ENCODE measurements at places on chromosomes 2 and 18.

GRCh38 chr2:26195040-26195984 lies 22.4 kb downstream of the GAREM2 start:
- H3K4me3 ChIP-seq: no peak overlapping the region
- H3K27ac ChIP-seq: no peak overlapping the region
- no peak for DNase-seq
- no peaks in the 10 kb centered on the region for H3K4me1 ChIP-seq

DNA sequence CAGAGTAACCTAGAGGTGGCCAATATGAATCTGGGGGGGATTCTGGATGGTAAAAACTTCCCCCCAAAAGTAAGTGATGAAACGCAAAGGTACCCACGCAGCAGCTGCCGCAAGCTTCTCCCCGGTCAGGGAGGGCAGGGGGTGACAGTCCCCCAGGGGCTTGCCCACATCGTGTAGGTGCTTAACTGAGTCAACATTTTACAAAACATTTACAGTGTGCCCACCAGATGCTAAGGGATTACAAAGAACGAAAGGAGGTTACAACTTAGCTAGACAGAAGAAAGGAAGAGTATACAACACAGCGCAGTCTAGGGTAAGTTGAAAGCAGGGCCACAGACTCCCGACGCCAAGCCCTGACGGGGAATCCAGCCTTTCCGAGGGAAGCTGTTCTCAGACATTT lies 45.6 kb downstream of the LPIN2 start:
- H3K36me3 ChIP-seq: peaks cover 4% of the 10 kb centered on the region
- H3K27ac ChIP-seq: no peak overlapping the region
- peaks cover 13% of the 10 kb centered on the region for H3K4me1 ChIP-seq
- no peak overlapping the region for H3K4me3 ChIP-seq
- no peaks in the 10 kb centered on the region for H3K27me3 ChIP-seq
- no peak for DNase-seq

GRCh38 chr2:64697297-64698176 lies 43.8 kb upstream of the SERTAD2 start:
- no peaks in the 10 kb centered on the region for H3K27me3 ChIP-seq
- no peak overlapping the region for H3K4me3 ChIP-seq
- H3K36me3 ChIP-seq: no peaks in the 10 kb centered on the region
- H3K4me1 ChIP-seq: peaks cover 16% of the 10 kb centered on the region
- no peak overlapping the region for H3K27ac ChIP-seq

GRCh38 chr2:47119001-47119400 lies 36.1 kb downstream of the STPG4 start:
- H3K36me3 ChIP-seq: no peaks in the 10 kb centered on the region
- peak; percentile 89 for DNase-seq
- no peak overlapping the region for H3K4me3 ChIP-seq

DNA sequence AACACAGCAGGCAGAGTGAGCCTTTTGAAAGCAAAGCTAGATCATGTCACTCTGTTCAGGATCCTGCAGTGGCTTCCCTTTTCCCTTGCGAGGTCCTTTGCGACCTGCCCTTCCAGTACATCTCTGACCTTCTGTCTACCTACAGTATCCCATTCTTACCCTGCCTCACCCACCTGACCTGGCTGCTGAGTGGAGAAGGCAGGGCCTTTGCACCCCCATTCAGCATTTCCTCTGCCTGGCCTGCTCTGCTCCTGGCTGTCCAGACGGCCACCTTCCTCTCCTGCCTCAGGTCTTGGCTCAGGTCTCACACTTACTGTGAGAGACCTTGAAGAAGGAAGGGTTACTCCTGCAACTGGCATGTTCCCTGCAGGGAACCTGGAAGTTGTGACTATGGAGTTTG lies 77.4 kb downstream of the MAPRE2 start:
- H3K36me3 ChIP-seq: no peaks in the 10 kb centered on the region
- no peak for DNase-seq
- no peak overlapping the region for H3K4me3 ChIP-seq
- peaks cover 9% of the 10 kb centered on the region for H3K4me1 ChIP-seq
- no peaks in the 10 kb centered on the region for H3K27me3 ChIP-seq
- no peak overlapping the region for H3K27ac ChIP-seq

DNA sequence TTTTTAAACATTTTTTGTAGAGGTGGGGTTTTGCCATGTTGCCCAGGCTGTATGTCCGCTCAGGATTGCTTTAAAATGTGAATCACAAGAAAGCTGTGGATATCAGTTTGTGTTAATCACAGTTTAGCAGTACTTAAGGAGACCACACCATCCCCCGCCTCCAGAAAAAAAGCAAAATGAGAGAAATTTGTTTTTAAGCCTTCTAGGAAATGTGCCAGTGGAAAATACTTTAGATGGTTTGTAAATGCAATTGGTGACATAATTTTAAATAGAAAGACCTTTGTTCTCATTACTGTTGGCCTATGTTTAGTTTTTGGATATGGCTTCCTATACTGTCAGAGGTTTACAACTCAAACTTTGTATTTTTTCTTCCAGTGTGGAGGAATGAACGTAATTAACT lies 27.0 kb downstream of the GCA start:
- no peak overlapping the region for H3K4me3 ChIP-seq
- H3K27me3 ChIP-seq: no peaks in the 10 kb centered on the region
- no peaks in the 10 kb centered on the region for H3K36me3 ChIP-seq
- no peaks in the 10 kb centered on the region for H3K4me1 ChIP-seq
- H3K27ac ChIP-seq: no peak overlapping the region
- no peak for DNase-seq

- no peak for DNase-seq
- H3K36me3 ChIP-seq: no peaks in the 10 kb centered on the region
- no peaks in the 10 kb centered on the region for H3K27me3 ChIP-seq
- H3K4me3 ChIP-seq: no peak overlapping the region
- no peak overlapping the region for H3K27ac ChIP-seq
Observed at GRCh38 chr2:1986598-1986997, 242.3 kb upstream of the PXDN start.

DNA sequence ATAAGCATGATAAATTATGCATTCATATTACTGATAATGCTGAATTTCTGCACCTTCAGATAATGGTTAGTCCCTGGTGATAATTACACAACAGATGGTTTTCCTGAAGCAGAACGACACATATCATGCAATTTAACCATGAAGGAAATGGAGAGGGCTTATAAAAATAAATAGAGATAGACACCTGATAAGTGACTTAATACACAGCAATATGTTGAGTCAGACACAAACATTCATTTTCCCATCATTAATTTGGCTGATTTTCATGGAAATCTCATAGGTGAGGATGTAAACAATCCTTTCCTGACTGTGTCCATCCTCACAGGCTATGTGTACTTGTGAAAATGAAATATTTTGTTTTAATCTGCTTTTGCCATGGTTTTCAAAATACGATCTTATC lies 36.9 kb upstream of the DSEL start:
- peak; percentile 31 for DNase-seq
- H3K4me1 ChIP-seq: no peaks in the 10 kb centered on the region
- H3K27me3 ChIP-seq: no peaks in the 10 kb centered on the region

DNA sequence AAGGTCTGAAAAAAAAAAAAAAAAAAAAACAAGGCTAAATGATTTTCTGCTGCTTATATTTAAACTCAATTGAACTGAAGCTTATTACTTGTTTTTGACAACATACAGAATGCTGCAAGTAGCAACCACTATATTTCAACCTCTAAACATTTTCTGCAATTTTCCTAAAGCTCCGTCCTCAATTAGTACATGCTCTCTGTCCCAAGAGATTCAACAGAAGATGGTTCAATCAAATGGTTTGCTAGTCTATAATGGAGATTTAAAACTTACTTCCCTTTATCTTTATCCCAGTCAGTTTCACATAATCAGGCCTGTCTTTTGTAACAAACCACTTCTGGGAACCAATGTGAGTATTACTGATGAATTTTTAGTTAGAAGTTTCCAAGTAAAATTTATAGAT lies 485.1 kb upstream of the CDH7 start:
- DNase-seq: no peak
- H3K27me3 ChIP-seq: no peaks in the 10 kb centered on the region
- no peaks in the 10 kb centered on the region for H3K36me3 ChIP-seq
- H3K4me1 ChIP-seq: no peaks in the 10 kb centered on the region
- no peak overlapping the region for H3K4me3 ChIP-seq

DNA sequence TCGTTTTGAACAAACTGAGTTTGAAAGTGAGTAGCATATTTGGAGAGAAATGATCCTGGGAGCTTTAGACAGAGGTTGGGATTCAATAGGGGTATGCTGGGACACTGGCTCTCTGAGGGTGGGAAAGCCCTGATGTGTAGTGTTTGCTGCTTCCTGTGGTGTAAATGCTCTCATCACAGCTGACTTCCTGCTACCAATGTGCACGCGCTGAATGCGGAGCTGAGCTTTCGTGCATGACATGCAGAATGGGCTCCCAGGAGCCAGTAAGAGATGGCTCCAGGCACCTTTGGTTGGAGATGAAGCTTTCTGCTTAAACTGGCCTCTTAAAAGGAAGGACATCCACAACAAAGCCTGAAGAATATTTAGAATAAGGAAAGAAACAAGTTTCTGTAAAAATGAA lies 224.1 kb upstream of the CCDC150 start:
- no peak overlapping the region for H3K27ac ChIP-seq
- DNase-seq: no peak
- no peaks in the 10 kb centered on the region for H3K4me1 ChIP-seq
- H3K4me3 ChIP-seq: no peak overlapping the region
- H3K27me3 ChIP-seq: no peaks in the 10 kb centered on the region

DNA sequence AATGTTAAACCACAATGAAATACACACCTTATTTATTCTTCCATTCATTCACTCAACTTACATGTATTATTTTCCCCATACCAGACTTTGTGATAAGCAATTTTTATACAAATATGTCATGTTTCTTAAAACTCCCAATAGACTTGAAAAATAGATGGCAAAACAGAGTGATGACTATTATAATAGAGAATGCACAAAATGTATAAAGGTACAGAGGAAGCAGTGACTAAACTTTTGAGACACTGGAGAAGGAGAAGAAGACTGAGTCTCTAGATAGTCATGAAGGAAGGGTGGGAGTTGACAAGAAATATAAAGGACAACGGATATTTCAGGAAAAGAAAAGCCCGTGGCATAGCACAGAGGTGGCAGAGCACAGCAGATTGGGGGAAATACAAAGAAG lies 198.1 kb upstream of the SLC39A10 start:
- DNase-seq: peak; percentile 15
- H3K27me3 ChIP-seq: no peaks in the 10 kb centered on the region
- H3K4me3 ChIP-seq: no peak overlapping the region
- H3K27ac ChIP-seq: no peak overlapping the region
- no peaks in the 10 kb centered on the region for H3K36me3 ChIP-seq

DNA sequence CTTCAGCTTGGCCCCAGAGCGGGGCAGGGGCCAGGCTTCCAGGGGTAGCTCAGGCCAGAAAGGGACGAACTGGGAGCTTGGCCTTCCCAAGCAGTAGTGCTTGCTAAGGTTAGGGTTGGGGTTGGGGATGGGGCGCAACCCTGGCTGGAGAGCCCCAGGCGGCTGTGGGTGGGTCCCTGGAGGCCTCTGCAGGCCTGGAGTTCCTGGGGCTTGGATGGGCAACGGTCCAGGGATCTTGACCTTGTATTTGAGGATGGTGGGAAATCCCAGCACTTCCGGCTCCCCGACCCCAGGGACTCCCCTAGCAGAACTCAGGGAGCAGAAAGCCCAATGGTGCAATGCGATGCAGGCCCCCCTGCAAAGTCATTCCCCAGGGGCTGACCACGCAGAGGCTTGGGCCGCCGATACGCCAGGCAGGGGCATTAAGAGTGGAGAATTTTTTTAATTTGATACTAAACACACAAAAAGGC lies 12.6 kb upstream of the MLPH start:
- no peaks in the 10 kb centered on the region for H3K27me3 ChIP-seq
- H3K4me3 ChIP-seq: peak overlapping the region; percentile 43
- no peak for DNase-seq
- no peaks in the 10 kb centered on the region for H3K36me3 ChIP-seq

DNA sequence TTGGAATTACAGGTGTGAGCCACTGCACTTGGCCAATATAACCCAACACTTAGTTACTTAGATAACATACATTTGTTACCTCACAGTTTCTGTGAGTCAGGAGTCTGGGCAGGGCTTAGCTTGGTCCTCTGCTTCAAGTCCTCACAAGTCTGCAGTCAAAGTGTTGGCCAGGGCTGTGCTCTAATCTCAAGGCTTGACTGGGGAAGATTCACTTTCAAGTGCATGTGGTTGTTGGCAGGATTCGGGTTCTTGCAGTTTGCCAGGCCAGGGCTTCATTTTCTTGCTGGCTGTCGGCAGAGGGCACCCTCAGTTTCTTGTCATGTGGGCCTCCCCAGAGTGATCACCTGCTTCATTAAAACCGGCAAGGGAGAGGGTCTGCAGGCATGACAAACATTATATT lies 103.7 kb downstream of the SLC4A3 start:
- DNase-seq: no peak
- H3K27ac ChIP-seq: no peak overlapping the region
- no peaks in the 10 kb centered on the region for H3K36me3 ChIP-seq
- H3K4me3 ChIP-seq: no peak overlapping the region
- no peaks in the 10 kb centered on the region for H3K4me1 ChIP-seq
- no peaks in the 10 kb centered on the region for H3K27me3 ChIP-seq

- peaks cover 4% of the 10 kb centered on the region for H3K4me1 ChIP-seq
- H3K27me3 ChIP-seq: no peaks in the 10 kb centered on the region
- DNase-seq: no peak
- H3K27ac ChIP-seq: no peak overlapping the region
- peaks cover 9% of the 10 kb centered on the region for H3K36me3 ChIP-seq
- no peak overlapping the region for H3K4me3 ChIP-seq
Observed at GRCh38 chr2:37198681-37199065, 2.4 kb downstream of the CEBPZOS start.

GRCh38 chr2:196601430-196602306 lies 37.8 kb upstream of the CCDC150 start:
- no peaks in the 10 kb centered on the region for H3K36me3 ChIP-seq
- H3K4me1 ChIP-seq: peaks cover 5% of the 10 kb centered on the region

DNA sequence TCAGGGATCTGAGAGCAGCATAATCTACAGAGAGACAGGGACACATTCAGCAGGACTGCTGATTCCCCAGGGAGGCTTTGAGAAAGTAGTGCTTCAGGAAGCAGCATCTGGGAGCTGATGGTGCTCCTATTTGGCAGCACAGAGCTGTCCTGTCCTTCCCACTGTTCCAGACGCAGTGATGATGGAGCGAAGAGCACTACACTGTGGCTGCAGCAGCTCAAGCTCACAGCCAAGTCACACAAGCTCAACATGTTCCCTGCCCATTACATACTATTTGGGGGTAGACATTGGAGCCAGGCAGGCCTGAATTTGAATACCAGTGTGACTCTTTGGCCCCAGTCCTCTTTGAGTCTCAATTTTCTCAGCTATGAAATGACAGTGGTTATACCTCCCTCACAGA lies 15.2 kb upstream of the GALM start:
- H3K36me3 ChIP-seq: no peaks in the 10 kb centered on the region
- no peak for DNase-seq
- H3K27me3 ChIP-seq: peaks cover 2% of the 10 kb centered on the region
- no peak overlapping the region for H3K4me3 ChIP-seq

- H3K27ac ChIP-seq: no peak overlapping the region
- no peak for DNase-seq
- H3K4me1 ChIP-seq: no peaks in the 10 kb centered on the region
- no peaks in the 10 kb centered on the region for H3K36me3 ChIP-seq
- H3K27me3 ChIP-seq: no peaks in the 10 kb centered on the region
Observed at GRCh38 chr2:57370882-57371585, 675.6 kb upstream of the VRK2 start.

GRCh38 chr2:197705912-197706838 lies 1.0 kb downstream of the MARS2 start:
- H3K36me3 ChIP-seq: no peaks in the 10 kb centered on the region
- no peaks in the 10 kb centered on the region for H3K27me3 ChIP-seq
- peak overlapping the region; percentile 99 for H3K4me3 ChIP-seq
